ENCODE measurements at places on chromosomes 3 and 15.

GRCh38 chr3:177321819-177322218, 124.5 kb upstream of the TBL1XR1 start:
- no peak for DNase-seq

DNA sequence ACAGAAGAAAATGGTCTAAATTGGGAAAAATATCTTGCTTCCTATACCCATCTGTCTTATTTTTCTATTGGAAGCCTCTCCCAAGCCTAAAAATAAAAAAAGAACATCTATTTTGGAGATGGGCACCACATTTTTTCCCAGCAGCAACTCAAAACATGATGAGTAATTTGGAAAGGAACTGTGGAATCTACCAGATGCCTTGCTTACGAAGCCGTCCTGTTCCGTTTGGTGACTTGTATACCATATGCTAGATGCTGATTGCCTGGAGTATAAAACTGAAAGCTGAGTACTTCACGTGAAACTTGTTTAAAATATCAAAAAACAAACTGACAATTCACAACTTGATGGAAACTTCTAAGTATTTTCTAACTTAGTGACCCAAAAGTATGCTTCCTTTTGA, 491.0 kb downstream of the ROBO2 start:
- no peak for DNase-seq

DNA sequence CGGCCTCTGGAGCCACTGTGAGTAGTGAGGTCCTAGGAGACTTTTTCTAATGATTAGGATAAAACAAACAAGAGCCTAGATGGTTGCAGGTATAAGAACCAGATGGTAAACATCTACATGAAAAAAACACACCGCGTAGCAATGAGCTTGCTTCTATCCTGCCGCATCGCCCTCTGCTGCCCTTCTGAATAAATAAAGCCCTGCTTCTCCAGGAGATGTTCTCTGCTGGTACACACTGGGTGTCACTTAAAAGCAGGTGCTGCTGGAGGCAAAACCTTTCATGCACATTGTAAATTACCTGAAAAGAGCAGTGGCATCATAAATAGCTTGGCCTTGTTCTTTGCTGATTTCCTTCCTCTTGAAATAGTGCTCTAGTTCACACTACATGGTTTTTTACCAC, 164.4 kb upstream of the TOPAZ1 start:
- no peak for DNase-seq

- DNase-seq, result no peak
Measured at GRCh38 chr3:160049038-160049437, 60.4 kb downstream of the IL12A start.

- peak; percentile 9 for DNase-seq
Measured at GRCh38 chr15:87477737-87478686, 778.5 kb downstream of the NTRK3 start.

DNA sequence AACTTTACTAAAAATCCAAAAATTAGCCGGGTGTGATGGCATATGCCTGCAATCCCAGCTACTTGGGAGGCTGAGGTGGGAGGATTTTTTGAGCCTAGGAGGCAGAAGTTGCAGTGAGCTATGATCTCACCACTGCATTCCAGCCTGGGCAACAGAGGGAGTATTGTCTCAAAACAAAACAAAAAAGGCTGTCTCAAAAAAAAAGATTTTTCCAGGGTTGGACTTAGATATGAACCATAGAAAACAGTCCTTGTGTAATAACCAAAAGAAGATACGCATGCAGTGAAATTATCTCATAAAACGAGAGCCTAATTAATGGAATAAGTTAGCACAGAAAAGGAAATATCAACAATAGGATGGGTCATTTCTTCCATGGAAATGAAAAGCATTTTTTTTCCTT, 320.4 kb upstream of the RASGRP1 start:
- no peak for DNase-seq

DNA sequence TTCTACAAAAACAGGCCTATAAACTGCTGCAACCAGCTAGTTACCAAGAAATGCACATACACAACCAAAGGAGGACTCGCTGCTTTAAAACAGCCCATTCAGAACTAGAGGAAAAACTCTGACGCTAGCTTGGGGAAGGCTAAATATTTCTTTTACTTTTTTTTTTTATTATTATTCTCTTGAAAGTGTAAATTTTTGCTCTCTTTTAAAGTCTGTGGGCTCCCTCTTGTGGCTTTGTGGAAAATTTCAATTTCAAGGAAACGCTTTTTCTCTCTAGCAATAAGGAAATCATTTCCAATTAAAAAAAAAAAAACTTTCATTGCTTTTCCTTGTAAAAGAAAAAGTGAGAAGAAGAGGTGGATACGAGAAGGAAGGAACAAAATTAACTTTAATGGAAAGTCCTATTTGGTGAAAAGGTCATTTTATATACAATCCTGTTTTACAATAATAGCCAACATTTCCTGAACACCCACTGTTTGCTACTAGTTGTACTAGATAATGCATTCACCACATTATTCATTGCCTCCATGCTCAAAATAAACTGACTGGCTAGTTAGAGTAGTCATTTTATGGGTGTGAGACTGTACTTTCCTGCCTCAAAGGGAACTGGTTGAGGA, 51.2 kb upstream of the SAMMSON start:
- DNase-seq, result peak; percentile 2

DNA sequence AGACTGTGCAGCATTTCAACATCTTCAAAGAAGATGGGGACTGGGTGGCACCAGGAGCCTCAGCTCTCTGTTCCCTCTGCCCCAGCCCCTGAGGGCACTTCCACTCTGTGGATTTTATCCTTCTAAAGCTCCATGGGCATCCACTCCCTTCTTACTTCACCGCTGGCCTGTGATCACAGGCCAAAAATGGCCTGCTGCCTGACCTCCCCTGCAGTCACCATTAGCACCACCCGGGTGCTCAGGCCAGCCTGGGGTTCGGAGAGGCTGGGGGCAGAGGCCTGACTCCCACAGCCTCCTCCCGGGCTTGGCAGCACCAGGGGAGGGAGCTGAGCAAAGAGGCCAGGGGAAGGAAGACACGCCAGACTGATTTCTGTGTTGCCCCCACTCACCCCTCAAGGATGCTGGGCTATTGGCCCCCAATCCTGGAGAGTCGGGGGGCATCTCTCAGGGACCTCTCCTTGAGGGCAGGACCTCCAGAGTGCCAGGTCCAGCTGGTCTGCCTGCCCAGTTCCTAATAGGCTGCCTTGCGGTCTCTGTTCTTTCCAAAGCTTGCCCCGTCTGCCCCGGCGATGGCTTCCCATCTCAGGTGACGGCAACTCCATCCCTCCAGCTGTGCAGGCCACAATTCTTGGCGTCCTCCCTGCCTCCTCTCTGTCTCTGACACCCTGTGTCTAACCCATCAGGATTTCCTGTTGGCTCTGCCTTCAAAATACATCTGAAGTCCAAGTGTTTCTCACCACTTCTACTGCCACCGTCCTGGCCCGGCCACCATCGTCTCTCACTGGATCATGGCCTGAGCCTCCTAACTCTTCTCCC, 67.1 kb downstream of the EXOG start:
- no peak for DNase-seq

GRCh38 chr3:101939361-101940049, 90.2 kb downstream of the NFKBIZ start:
- no peak for DNase-seq

GRCh38 chr15:95304947-95305400, 1025.5 kb upstream of the NR2F2 start:
- no peak for DNase-seq

DNA sequence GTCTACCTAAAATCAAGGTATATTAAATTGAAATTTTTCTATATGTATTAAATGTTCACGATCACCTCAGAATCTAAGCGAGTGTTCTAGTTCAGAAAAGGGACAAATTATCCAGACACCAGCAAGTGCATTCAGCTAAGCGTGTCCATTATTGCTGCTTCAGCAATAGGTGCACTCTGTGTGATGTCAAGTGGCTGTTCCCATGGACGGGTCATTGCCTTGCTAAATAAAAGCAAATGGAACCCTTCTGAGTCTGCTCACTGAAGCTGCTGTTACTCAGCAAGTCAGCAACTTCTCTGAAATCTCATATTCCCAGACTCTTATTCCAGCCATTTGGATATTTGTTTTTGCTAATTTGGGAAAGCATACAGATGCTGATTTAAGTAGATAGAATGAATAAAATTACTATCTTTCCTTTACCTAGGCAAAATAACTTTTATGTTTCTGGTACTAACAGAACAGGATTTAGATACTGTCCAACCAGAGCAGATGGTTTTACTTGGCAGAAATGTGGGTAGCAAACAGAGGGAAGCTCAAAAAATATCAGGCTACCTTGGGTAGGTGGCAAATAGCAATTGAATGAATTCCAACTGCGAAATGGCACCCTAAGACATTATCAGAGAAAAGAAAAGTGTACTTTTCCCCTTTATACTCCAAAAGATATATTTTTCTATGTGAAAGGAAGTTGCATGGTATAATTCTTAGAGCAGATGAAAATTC, 407.0 kb downstream of the GAP43 start:
- no peak for DNase-seq

DNA sequence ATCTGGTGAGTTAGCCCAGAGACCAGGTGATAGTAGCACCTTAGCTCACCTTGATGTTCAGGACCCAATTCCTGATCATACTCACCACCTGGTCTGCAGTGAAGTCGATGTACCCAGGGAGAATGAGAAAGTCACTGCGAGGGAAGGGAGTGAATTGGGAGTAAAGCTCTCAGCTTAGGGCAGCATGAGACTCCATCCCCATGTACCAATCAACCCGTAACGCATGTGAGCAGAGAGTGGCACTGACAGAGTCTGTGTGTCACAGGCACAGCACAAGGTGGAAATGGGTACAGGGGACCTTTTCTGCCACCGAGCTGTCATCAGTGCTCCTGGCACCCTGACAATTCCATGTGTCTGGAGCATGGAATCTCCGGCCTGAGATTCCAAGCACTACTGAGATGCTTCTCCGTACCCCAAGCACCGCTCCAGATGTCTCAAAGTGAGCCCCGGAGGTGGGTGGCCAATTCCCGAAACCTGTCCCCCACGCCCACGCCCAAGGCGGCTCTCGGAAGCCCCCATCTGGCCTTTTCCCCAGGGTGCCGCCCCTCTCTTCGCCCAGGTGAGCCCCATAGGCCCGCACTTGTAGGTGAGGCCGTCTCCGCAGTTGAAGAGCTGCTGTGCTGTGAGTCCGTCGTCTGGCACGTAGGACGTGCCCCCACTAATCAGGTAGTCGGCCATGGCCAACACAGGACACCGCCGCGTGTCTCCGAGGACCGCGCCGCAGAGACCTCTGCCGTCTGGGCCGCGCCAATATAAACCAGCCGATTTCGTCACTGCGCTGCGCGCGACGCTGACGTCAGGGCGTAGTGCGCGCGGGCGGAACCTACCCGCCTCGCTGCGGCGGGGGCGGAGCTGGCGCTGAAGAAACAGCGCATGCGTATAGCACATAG, at the start of gene IMPDH2:
IMPDH2 (minus strand) TSS at position 726 of the 890 bp plus-strand sequence; CDS start at position 678, 48 bp downstream.
- peak; percentile 89 for DNase-seq

DNA sequence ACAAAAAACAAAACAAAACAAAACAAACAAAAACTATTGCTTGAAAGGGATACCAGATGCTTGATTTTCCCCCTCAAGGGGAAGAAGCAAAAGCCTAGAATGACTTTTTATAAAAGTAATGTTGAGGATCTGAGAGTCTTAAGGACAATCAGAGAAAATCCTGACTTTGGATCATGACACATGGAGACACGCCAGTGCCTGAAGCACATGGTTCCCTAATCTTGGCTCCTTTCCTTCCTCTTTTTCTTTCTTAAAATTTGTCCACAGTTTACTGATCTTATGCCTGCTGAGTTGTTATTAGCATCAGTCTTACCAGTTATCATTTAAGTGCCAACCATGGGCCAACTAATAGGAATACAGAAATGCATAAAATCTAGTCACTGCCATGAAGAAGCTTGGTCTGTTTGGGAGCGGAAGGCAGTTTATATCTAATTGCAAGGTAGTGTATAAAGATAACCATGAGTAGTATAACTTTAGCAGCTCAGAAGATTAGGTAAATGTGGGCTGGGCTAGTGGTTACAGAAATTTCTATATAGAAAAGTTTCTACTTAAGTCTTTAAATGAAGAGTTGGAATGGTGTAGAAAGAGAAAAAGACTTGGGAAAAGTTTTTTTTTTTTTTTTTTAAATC, 6.9 kb downstream of the GLCE start:
- no peak for DNase-seq
